ENCODE measurements at places on chromosomes 6 and 20.
A peak's percentile ranks its signal among the peaks of the same experiment; 100 is the strongest.

- no peak for DNase-seq
These were observed 39.4 kb downstream of the RREB1 start for GRCh38 chr6:7147051-7147671.

GRCh38 chr6:146543940-146544615 is 445 bp downstream of the RAB32 start:
- peak; percentile 31 for DNase-seq

- no peak for DNase-seq
These were observed 5.7 kb downstream of the EBF4 start for GRCh38 chr20:2698186-2698817.

- no peak for DNase-seq
These were observed 3.9 kb downstream of the GTF2H5 start for GRCh38 chr6:158172001-158172400.

DNA sequence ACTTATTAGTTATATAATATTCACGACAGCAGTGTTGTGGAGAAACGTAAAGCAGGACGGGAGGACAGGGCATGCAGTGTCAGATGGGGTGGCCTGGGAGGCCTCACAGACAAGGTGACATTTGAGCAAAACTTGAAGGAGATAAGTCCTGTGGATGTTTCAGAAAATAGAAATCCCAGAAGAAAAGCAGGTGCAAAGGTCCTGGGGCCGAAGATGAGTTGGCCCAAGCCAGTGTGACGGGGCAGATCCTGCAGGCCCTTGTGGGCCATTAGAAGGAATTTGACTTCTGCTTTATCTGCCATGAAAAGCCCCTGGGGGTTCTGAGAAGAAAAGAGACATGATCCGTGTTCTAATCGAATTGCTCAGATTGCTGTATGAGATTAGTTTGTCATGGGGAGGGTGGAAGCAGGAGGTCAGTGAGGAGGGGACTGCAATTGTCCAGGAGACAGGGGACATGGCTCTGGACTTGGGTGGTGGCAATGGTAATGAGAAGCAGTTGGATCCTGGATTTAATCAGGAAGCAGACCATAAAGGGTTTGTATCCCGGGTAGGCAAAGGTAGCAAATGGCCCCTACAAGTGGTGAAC is 437.4 kb upstream of the SULF2 start:
- no peak for DNase-seq

DNA sequence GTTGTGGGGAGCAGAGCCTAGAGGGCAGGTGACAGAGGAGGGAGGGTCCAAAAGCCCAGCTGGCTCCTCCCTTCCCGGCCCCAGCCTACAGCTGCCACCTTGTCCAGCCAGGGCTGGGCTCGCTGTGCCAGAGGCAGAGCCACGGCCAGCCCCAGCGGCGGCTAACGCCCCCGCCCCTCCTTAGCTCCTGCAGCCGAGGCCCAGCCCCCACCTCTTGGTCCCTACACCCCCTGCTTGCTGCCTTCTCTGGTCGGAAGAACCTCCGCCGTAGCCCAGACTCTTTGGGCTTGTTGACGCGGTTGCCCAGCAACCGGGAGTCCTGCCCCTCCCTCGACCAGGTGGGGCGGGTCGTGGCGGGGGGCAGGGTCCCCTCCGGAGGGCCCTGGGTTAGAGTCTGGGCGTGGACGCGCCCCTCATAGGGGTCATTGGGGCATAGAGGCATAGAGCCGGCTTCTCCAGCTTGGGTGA is 521 bp upstream of the LKAAEAR1 start:
- no peak for DNase-seq

DNA sequence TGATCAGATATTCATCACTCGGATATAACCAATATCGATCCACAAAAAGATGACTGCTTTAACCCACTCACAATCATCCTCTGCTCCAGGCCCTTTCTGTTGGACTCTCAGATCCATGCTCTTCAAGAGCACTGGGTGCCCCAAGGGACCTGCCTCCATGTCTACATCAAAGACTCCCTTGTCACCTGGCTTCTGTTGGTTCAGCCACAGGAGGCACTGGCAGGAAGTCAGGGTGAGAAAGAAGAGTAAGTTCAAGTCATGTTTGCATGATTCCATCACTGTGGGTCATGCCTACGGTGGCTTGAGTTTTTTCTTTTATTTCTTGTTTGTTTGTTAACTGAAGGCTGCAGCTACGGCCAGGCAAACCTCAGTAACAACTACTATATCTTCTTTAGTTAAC is 243.3 kb downstream of the ADGRG6 start:
- no peak for DNase-seq

- DNase-seq, result no peak
These were observed 324.3 kb downstream of the QKI start for GRCh38 chr6:163738725-163739407.

DNA sequence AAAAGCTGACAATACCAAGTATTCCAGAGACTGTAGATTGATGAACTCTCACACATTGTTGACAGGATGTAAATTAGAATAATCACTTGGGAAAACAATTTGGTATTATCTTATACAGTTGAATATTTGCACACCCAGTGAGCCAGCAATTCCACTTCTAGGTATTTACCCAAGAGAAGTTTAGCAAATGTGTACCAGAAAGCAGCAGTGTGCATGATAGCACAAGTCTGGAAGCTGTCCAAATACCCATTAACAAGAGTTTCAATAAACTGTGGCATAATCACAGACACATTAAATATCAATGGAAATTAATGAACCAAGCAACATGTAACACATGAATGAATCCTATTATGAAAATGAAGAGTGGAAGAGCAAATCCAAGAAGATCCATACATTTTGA is 233.6 kb downstream of the TPBG start:
- no peak for DNase-seq

DNA sequence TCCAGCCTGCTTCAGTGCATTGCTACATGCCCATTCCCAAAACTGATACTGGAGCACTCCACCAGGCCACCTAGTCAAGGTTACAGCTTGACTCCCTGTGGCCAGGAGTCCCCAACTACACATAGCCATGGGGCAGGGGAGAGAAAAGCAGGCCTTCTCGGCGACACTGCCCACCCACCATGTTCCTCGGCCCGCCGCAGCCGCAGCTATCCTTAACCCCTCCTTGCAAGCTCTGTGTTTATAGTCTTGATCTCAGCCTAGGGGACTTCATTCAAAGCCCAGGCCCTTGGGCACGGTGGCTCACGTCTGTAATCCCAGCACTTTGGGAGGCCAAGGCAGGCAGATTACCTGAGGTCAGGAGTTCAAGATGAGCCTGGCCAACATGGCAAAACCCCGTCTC is 39.2 kb upstream of the FAM50B start:
- DNase-seq, result no peak

GRCh38 chr20:58239216-58239615 is 10.8 kb upstream of the ANKRD60 start:
- no peak for DNase-seq

DNA sequence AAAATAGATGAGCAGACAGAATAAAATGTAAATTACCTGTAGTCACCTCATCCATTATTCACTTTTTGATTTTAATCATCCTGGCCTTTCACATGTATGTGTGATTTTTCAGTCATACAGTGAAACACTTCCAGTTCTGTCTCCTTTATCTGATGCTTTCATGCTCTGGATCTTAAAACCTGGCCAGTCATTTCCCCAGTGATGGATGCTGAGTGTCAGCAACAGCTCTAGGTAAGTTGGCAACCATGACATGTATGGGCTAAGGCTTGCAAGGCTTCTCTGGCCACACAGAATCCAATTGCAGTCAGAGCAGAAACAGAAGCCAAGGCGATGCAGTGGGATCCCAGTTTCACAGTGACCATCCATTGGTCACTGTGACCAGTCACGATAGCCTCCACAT is 35.8 kb downstream of the FBXO9 start:
- DNase-seq, result no peak
